ENCODE measurements at places on chromosomes 16 and 17. TPM values are rescaled to one million over a fixed set of nuclear protein-coding genes. Genes with fewer than 3 reads are reported as not detected.

GRCh38 chr16:24821129-24821528 lies 24.6 kb upstream of the SLC5A11 start:
- DNase-seq, result no peak

DNA sequence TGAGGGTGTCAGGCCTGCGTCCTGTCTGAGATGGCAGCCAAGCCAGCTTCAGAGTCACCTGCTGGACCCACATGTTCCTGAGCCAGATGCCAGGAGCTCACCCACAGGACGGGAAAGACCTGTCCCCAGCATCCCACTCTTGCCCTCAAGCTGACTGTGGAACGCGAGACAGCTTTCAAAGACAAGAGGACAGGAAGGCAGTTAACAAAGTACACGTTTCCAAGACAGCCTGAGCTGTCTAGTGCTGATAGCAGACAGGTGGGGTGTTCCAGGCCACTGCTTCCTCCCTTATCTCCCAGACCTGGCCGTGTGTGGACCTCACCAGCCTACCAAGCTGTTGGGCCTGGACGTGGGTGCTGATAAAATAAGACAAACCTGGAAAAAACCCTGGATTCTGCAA lies 13.2 kb downstream of the CMTM3 start:
- no peak for DNase-seq

- DNase-seq, result no peak
Observed at GRCh38 chr16:70730944-70731343, 45.1 kb upstream of the MTSS2 start.

SP6 gene
- 0.08 TPM for total RNA-seq

CACNG5 gene
- not detected for total RNA-seq

DNA sequence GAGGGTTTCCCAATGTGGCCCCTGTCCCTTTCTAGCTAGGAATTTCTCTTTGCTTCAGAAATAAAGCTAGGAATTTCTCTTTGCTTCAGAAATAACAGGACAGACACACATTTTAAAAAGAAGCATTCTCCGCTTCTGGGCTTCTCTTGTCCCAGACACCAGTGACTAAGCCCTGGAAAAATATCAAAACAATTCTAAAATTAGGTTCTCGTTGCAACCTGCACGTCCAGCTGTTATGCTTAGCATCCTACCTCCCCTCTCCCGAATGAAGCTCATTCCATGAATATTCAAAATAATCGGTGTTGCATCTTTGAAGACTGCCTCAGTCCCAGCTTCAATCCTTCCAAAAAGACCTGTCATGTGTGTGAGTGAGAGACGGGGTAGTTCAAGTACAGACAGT lies 45.6 kb upstream of the WSCD1 start:
- DNase-seq, result no peak

ZNF624 gene
- total RNA-seq, result 3.4 TPM

DNA sequence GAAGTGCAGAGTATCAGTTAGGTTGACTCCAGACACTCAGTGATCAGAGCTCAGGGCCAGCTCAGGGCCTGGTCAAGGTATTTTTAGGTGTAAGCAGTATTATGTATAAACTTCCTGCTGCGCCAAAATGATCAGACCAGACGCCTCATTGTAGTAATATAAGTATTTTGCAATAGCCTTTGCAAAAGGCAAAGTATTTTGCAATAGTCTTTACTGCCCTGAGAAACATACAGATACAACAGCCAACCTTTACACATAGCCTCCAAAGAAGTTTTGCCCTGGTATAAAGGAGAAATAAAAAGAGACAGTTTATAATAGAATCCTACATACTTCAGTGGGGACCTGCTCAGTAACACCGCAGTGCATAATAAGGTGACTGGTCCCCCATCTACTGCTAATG lies 333.0 kb upstream of the EEF2KMT start:
- no peak for DNase-seq

DNA sequence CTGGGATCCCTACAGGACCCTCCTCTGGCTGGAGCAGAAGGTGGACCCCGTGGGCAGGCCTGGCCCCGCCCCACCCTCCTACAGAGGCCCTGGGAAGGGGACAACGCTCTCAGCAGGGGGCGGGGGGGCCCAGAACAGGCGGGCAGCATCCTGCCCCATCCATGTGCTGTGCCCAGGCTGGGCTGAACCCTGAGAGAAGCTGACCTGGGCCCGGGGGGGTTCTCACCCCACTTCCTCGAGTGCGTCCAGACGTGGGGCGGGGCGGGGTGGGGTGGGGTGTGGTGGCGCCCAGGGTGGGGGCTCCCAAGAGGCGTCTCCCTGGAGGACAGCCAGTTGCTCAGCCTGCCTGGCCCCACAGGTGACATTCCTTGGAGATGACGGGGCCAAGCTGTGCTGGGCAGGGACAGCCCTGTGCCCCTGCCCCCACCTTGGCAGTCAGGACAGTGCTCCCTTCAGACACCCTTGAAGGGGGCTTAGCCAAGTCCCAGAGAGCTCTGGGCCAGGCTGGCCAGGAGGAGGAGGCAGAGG lies 390 bp upstream of the UNC13D start:
- no peak for DNase-seq

GAST gene
- total RNA-seq, result not detected

- DNase-seq, result no peak
Observed at GRCh38 chr16:59385491-59385890, 651.4 kb upstream of the GOT2 start.

CDK5RAP3 gene
- total RNA-seq, result 58.2 TPM

DNA sequence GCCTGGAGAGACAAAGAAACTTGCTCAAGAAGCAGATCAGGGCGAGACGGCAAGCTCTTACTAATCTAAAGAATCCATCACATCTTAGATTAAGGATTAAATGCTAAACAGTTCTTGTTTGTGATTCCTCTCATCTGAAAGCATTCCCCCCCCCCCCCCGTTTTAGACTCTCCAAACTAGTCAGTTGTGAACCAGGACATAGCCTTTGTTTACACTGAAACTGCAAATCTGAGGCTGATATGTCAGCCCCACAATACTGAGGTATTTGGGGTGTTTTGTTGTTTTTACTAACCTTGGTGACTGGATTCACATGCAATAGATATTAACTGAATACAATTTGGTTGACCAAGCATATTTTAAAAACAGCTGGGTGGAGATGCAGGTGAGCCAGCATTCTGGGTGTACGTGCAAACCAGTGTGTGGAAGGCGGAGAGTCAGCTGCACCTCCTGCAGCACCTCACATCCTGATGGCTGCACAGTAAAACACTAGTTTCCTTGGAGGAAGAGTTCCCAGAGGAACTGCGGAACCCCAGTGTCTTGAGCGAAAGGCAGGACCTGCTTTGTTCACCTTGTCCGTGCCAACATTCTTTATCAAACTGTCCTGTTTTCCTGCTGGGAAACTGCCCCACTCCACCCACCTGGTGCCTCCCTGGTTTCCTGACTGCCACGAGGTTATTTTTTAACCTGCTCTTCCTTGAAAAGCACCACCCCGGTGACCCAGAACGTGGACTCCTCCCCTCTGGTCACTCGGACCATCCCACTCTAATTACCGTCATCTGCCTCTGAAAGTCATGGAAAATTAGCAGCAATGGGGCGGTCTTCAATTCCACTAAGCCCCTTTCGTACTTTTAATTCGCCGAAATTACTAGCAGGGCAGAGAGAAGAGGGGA lies 1.2 kb upstream of the YPEL2 start:
- DNase-seq, result peak; percentile 79

DNA sequence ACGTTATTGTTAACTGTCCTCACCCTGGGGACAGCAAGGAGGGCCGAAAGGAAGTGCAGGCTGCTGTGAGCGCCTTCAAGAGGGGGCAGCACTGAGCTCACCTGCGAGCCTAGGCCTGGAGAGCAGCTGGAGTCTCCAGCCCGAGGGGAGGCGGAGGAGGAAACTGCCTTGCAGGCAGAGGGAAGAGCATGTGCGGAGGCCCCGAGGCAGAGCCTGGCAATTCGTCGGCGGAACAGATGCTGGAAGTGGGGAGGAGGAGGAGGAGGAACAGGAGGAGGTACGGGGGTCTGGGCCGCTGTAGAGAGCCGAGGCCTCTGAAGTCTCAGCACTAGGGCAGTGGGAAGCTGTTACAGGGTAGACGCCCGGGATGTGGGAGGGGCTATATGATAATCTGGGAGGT lies 49.6 kb upstream of the PLCG2 start:
- DNase-seq, result no peak

- no peak for DNase-seq
Observed at GRCh38 chr17:67571478-67571877, 146.3 kb upstream of the NOL11 start.

GRCh38 chr16:87806641-87807546 lies 41.1 kb upstream of the KLHDC4 start:
- peak; percentile 81 for DNase-seq

KCNH6 gene
- not detected for total RNA-seq

DNAH9 gene
- total RNA-seq, result not detected

ABAT gene
- 25.8 TPM for total RNA-seq

DNA sequence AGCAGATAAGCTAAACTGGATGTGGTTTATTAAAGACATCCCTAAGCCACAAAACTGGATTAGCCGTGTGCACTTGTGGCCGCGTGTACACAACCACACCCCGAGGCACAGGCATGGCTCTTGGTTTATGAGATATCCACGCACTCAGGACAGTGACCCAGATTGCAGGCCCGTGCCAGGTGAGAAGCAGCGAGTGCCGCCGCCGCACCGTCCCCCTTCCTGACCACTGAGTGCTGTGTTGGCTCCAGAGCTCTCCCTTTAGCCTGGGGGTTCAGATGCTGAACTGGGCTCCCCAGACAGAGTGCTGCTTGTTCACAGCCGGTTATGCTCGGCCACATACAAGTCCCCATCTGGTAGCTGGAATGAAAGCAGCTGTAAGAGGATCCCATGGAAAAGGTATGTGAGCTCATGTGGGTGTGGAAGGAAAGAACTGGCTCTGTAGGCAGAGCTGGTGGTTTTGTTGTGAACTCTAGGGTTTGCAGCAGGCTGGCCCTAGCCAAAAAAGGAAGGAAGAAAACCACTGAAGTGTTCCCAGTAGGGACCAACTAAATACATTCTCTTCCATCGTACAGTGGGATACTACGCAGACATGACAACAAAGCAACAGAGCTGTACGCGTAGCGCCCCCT lies 29.5 kb downstream of the KNOP1 start:
- DNase-seq, result no peak

ZNF778 gene
- 9.7 TPM for total RNA-seq

Data from cardiac septum (tissue), 1 donor.